ENCODE measurements at places on chromosomes 13 and 19. TPM values are rescaled to one million over a fixed set of nuclear protein-coding genes. Genes with fewer than 3 reads are reported as not detected.

DNA sequence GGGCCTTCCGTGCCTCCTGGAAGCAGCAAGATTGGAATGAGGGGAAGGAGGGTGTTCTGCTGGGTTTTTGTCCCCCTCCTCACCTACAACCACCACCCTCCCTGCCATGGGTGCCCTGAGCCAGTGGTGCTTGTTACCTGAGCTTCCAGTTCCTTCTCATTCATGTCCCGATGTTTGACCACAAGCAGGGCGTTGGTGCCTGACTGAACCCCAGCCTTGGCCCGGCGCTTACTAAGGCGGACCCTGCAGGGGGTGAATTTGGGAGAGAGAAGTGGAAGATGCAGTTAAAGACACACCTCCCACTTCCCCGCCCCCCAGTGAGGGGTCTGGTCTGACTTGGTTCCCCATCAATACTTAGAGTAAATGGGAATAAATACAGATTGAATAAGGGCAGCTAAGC, 4.3 kb downstream of the PAF1 start:
- no peak overlapping the region for H3K4me3 ChIP-seq
- no peaks in the 10 kb centered on the region for H3K27me3 ChIP-seq
- peaks cover 7% of the 10 kb centered on the region for H3K4me1 ChIP-seq
- no peak overlapping the region for H3K27ac ChIP-seq

DNA sequence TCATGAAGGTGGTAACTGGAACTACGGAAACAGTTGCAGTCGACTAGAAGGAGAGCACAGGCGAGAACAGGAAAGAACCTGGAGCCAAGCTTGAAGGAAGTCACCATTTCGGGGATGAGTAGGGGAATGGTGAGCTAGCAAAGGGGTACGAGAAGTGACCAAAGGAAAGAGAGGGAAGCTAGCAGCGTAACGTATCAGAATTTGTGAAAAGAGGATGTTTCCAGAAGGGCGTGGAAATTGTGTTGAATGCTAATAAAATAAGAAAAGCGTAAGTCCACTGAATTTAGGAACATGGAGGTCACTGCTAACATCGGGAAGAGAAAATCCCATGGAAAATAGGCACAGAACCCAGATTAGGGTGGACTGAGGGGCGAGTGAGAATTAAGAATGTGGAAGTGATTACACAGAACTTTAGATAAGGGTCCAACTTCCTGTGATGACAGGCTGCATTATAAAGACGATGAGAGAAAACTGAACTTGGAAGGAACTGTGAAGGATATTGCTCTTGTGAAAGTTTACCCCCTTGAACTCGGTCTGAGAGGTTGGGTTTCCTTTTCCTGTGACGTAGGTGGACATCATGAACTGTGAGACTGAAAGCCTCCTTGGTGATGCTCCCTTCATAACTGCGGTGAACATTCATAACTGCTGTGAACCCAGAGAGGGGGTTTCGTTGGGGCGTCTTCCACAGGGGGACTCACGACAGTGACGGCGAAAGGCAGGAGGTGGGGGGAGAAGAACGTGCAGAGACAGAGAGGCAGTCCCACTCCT, 2.0 kb upstream of the FFAR2 start:
- H3K4me1 ChIP-seq, result no peaks in the 10 kb centered on the region
- no peak overlapping the region for H3K4me3 ChIP-seq
- no peaks in the 10 kb centered on the region for H3K36me3 ChIP-seq
- DNase-seq, result no peak

GRCh38 chr19:39497996-39498797, 550 bp upstream of the DLL3 start:
- H3K4me1 ChIP-seq, result peaks cover 24% of the 10 kb centered on the region
- no peaks in the 10 kb centered on the region for H3K36me3 ChIP-seq
- H3K27me3 ChIP-seq, result peaks cover 7% of the 10 kb centered on the region
- no peak overlapping the region for H3K27ac ChIP-seq

- DNase-seq, result no peak
- H3K4me1 ChIP-seq, result no peaks in the 10 kb centered on the region
- no peaks in the 10 kb centered on the region for H3K27me3 ChIP-seq
- H3K4me3 ChIP-seq, result no peak overlapping the region
Measured at GRCh38 chr19:35296644-35297514, 4.9 kb downstream of the MAG start.

Gene BEST2
- not detected for total RNA-seq

- H3K4me3 ChIP-seq, result no peak overlapping the region
- no peak overlapping the region for H3K27ac ChIP-seq
- no peaks in the 10 kb centered on the region for H3K27me3 ChIP-seq
- DNase-seq, result no peak
- no peaks in the 10 kb centered on the region for H3K4me1 ChIP-seq
- no peaks in the 10 kb centered on the region for H3K36me3 ChIP-seq
Measured at GRCh38 chr13:44601586-44601985, 25.5 kb upstream of the TSC22D1 start.

DNA sequence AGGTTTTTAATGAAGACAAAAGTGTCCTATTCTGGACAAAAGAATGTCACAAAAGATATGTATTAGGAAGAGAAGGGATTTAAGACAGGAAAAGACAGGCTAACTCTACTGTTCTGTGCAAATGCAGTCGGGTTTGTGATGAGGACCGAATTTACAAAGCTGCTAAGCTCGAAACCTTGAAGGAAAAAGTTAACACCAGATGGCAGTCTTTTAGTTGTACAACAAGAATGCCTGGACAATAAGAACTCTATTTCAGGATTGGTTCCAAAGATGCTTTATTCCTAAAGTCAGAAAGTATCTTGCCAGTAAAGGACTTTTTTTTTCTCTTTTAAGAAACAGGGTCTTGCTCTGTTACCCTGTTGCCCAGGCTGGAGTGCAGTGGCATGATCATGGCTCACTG, 51.1 kb downstream of the HS6ST3 start:
- no peaks in the 10 kb centered on the region for H3K36me3 ChIP-seq
- H3K27me3 ChIP-seq, result no peaks in the 10 kb centered on the region
- no peak for DNase-seq
- H3K27ac ChIP-seq, result no peak overlapping the region
- no peaks in the 10 kb centered on the region for H3K4me1 ChIP-seq
